ENCODE measurements at places on chromosomes 3 and 15. TPM values are rescaled to one million over a fixed set of nuclear protein-coding genes. Genes with fewer than 3 reads are reported as not detected.

UBAP1L gene
- 0.65 TPM for polyA plus RNA-seq

ECE2 gene
- polyA plus RNA-seq = not detected

SLC9C1 gene
- polyA plus RNA-seq = 0.10 TPM

C3orf52 gene
- 3.1 TPM for polyA plus RNA-seq

SERF2 gene
- 4,286 TPM for polyA plus RNA-seq

LMOD3 gene
- 96.1 TPM for polyA plus RNA-seq

SLC2A2 gene
- not detected for polyA plus RNA-seq

DNA sequence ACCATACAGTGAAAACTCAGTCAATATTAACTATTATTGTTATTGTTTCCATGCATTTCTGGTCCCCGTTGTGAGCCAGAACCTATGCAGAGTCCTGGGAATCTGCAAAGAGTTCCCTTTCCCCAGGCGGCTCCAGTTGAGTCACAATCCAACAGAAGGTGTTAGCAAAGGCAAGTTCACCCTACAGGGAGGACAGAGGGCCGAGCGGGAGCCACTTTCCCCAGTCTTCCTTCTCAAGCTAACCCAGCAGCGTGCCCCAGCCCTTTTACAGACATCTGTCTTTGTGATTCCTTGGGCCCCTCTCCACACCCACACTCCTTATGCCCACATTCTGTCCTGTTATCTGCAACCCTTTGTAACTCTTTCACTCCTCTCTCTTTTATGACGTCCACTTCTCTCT is 13.1 kb upstream of the LTF start:
- no peaks in the 10 kb centered on the region for H3K4me1 ChIP-seq
- no peaks in the 10 kb centered on the region for H3K36me3 ChIP-seq
- DNase-seq = no peak
- no peaks in the 10 kb centered on the region for H3K27me3 ChIP-seq

- H3K27ac ChIP-seq = no peak overlapping the region
- no peaks in the 10 kb centered on the region for H3K27me3 ChIP-seq
- DNase-seq = no peak
- no peak overlapping the region for H3K4me3 ChIP-seq
Measured at GRCh38 chr3:98856724-98857123, 44.8 kb downstream of the DCBLD2 start.

GRCh38 chr15:29106551-29107290 is 162.9 kb downstream of the NSMCE3 start:
- H3K27ac ChIP-seq = no peak overlapping the region
- no peak overlapping the region for H3K4me3 ChIP-seq
- DNase-seq = no peak
- peaks cover 10% of the 10 kb centered on the region for H3K4me1 ChIP-seq
- H3K27me3 ChIP-seq = no peaks in the 10 kb centered on the region

GRCh38 chr3:39250116-39250747 is 29.6 kb downstream of the CX3CR1 start:
- H3K27ac ChIP-seq = peak overlapping the region; percentile 20
- H3K4me3 ChIP-seq = no peak overlapping the region
- peaks cover 7% of the 10 kb centered on the region for H3K4me1 ChIP-seq
- no peak for DNase-seq
- H3K27me3 ChIP-seq = no peaks in the 10 kb centered on the region
- no peaks in the 10 kb centered on the region for H3K36me3 ChIP-seq

DNA sequence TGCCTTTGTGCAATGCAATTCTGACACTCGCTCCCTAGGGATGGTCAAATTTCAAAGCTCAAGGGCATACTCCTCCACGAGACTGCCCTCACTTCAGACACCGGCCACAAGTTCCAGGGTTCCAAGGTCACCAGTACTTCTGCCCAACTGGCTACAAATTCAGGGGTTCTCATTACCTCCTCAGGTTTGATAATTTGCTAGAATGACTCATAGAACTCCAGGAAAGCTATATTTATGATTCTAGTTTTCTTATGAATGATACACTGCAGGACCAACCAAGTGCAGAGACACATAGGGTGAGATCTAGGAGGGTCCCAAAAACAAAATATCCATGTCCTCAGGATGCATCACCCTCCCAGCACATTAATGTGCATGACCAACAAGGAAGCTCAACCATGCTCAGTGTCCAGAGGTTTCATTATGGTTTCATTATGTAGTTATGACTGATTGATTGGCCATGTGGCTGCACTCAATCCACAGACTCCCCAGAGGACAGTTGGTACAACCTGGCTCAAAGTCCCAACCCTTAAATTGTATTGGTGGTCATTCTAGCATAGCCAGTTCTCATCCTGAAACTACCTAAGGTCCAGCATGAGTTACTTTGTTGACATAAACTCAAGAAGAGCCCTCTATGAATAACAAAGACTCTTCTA is 170.4 kb upstream of the LRRN1 start:
- H3K27ac ChIP-seq = no peak overlapping the region
- H3K27me3 ChIP-seq = no peaks in the 10 kb centered on the region
- H3K4me3 ChIP-seq = no peak overlapping the region
- H3K4me1 ChIP-seq = no peaks in the 10 kb centered on the region
- DNase-seq = no peak
- no peaks in the 10 kb centered on the region for H3K36me3 ChIP-seq

GRCh38 chr3:5226783-5227182 is 39.3 kb downstream of the EDEM1 start:
- peaks cover 9% of the 10 kb centered on the region for H3K4me1 ChIP-seq
- no peak overlapping the region for H3K4me3 ChIP-seq
- no peak for DNase-seq
- no peaks in the 10 kb centered on the region for H3K27me3 ChIP-seq
- H3K27ac ChIP-seq = no peak overlapping the region
- no peaks in the 10 kb centered on the region for H3K36me3 ChIP-seq

DNA sequence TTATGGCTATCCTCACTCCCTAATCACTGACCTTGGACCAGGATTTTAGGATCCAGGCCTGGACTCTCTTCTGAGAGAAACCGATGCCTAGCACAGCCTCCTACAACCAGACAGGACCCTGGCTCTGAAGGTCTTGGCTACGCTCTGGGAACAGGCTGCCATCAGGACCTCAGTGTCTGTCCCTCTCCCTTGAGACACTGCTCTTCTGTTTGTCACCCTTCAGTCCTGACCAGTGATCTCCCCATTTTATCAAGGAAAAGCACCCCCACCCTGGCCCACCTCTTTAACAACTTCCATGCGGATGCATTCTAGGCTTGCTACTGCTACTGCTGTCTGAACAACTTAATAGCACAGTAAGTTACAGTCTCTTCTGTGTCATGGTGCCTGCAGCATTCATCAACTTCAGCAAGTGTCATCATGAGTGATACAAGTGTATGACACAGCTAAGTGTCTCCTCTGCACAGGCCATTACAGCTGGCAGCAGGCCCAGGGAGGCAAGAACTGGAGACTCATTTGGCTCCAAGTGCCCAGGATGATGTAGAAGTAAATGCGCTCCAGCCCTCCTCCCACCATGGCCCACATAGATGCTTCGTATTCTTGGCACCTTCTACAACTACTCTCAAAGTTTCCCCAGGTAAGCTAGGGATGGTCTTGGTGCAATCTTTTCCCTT is 302.4 kb downstream of the EPHB1 start:
- H3K4me1 ChIP-seq = no peaks in the 10 kb centered on the region
- H3K27me3 ChIP-seq = no peaks in the 10 kb centered on the region
- DNase-seq = no peak
- no peak overlapping the region for H3K4me3 ChIP-seq

- H3K4me1 ChIP-seq = no peaks in the 10 kb centered on the region
- H3K27ac ChIP-seq = no peak overlapping the region
- no peak for DNase-seq
- H3K4me3 ChIP-seq = no peak overlapping the region
- no peaks in the 10 kb centered on the region for H3K36me3 ChIP-seq
Measured at GRCh38 chr15:87263296-87263695, 993.2 kb downstream of the NTRK3 start.

DNA sequence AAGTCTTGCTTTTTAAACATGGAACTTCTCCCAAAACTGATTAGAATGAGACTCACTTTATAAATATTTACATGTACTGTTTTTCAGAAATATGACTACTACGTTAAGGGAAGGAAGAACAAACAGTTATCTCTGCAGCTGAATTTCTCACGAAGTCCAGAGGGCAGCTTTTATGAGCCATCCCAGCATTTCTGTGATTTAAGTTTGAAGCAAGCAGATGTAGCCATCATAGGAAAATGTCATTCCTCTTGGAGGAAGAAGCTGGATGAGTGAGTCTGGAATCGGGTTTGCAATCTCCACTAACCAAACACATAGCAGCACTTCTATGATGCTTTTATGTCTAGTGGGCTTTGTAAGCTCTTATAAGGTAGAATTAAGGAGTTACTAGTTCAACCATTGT is 53.7 kb downstream of the SCN11A start:
- no peaks in the 10 kb centered on the region for H3K36me3 ChIP-seq
- no peaks in the 10 kb centered on the region for H3K4me1 ChIP-seq
- no peak overlapping the region for H3K27ac ChIP-seq
- no peaks in the 10 kb centered on the region for H3K27me3 ChIP-seq
- H3K4me3 ChIP-seq = no peak overlapping the region

DNA sequence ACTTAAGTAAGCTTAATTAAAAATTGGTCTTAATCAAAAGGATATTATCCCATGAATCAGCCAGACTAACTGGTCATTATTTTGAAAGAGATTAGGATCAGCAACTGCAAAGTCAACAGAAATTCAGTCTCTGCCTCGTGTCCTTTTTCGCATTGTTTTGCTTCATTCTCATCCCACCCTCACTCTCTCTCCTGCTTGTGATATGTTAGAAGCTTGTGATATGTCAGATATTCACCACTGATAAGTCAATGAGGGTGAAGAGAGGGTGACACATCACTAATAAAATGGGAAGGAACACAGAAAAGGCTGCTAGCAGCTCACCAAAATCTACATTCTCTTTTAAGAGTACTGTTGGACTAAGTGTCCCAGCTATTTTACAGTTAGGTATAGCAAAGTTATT is 146.1 kb downstream of the SUCNR1 start:
- no peaks in the 10 kb centered on the region for H3K36me3 ChIP-seq
- H3K27me3 ChIP-seq = no peaks in the 10 kb centered on the region
- H3K4me1 ChIP-seq = no peaks in the 10 kb centered on the region
- no peak for DNase-seq
- no peak overlapping the region for H3K27ac ChIP-seq

DNA sequence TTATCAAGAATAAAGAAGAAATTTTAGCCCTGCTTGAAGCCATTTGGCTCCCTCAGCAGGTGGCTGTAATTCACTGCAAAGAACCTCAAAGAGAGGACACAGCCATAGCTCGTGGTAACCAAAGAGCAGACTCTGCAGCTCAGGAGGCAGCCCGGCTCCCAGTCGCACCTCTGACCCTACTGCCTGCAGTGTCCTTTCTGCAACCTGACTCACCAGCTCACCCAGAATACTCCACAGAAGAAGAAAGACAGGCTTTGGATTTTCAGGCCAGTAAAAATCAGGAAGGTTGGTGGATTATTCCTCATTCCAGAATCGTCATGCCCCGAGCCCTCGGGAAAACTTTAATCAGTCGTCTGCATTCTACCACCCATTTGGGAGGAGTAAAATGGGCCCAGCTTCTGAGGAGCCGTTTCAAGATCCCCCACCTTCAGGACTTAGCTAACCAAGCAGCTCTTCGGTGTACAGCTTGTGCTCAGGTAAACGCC is 38.6 kb downstream of the ZBTB11 start:
- no peaks in the 10 kb centered on the region for H3K27me3 ChIP-seq
- DNase-seq = no peak
- H3K4me1 ChIP-seq = no peaks in the 10 kb centered on the region
- H3K27ac ChIP-seq = no peak overlapping the region

DNA sequence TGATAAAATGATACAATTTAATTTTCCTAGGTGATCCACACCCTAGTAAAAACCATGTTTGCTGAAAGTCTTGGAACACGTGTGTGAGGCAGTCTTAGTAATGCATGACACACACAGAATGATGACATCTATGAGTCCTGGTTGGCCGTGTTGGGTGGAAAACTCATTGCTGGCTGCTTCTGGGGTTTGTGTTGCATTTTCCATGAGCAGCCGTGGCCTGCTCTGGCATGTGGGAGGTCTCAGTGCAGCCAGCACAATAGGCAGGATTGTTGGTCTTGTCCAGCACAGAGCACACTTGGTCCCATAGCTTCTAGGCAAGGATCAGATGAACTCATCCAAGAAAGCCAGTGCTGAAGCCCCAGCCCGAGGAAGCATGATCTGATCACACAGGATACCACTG is 172.8 kb upstream of the UBE3A start:
- no peaks in the 10 kb centered on the region for H3K36me3 ChIP-seq
- no peak overlapping the region for H3K27ac ChIP-seq
- H3K4me1 ChIP-seq = no peaks in the 10 kb centered on the region
- no peak overlapping the region for H3K4me3 ChIP-seq

Data from heart right ventricle (tissue), 16 donors.